ENCODE measurements at places on chromosomes 1 and 21. TPM values are rescaled to one million over a fixed set of nuclear protein-coding genes. Genes with fewer than 3 reads are reported as not detected.

The FAM78B gene
- 0.32 TPM for total RNA-seq

The COL24A1 gene
- total RNA-seq = 1.8 TPM

The SYT14 gene
- total RNA-seq = 0.89 TPM

The RHOC gene
- 414 TPM for total RNA-seq

The NPPB gene
- total RNA-seq = 19.7 TPM

The CELA3B gene
- total RNA-seq = not detected

The SYPL2 gene
- not detected for total RNA-seq

The TLCD4 gene
- 0.30 TPM for total RNA-seq

The SERINC2 gene
- total RNA-seq = 8.5 TPM

The FYB2 gene
- not detected for total RNA-seq

The PSRC1 gene
- total RNA-seq = 1.5 TPM

The AVPR1B gene
- total RNA-seq = not detected
